Amygdala (tissue), 56 donors: ENCODE measurements at places on chromosomes 2 and 18.

DNA sequence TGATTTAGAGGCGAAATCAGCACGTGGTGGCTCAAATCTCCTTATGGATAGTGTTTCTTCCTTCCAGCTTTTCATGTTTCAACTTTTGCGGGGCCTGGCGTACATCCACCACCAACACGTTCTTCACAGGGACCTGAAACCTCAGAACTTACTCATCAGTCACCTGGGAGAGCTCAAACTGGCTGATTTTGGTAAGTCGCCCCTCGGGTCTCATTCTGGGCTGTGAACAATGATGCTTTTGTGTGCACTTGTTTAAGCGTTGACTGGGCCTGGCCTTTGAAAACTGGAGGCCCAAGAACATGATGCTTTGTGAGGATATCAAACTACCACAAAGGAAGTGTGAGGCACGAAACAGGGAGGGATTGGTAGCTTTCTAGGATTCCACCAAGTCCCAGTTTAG is 27.4 kb downstream of the CDK15 start:
- DNase-seq, result no peak

GRCh38 chr2:96963316-96963715 is 23.1 kb downstream of the FAM178B start:
- DNase-seq, result no peak

GRCh38 chr18:26307161-26307773 is 81.0 kb downstream of the TAF4B start:
- DNase-seq, result peak; percentile 12

- DNase-seq, result no peak
These were observed 79.2 kb upstream of the EPC2 start for GRCh38 chr2:148565272-148565894.

- no peak for DNase-seq
These were observed 28.1 kb downstream of the MRPL33 start for GRCh38 chr2:27799646-27800010.

- DNase-seq, result no peak
These were observed 249.8 kb downstream of the BCL11A start for GRCh38 chr2:60303680-60304079.

DNA sequence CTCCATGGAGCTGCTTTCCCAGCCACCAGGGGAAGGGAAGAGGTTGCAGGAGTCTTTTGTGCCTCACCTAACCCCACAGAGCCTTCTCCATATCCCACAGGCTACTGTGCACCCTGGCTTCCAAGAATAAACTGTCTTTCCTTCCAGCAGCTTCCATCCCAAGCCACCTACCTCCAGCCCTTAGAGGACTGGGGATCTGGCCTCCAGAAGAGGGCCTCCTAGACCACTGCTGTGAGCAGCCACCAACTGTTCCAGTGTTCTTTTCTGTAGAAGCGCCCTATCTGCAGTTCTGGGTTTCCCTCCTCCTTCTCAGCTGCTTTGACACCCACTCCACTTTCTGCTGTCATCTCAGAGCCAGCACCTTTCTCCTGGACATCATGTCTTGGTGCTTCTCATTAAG is 30.7 kb upstream of the REG3G start:
- DNase-seq, result no peak
